ENCODE measurements at places on chromosomes 2 and 18.

DNA sequence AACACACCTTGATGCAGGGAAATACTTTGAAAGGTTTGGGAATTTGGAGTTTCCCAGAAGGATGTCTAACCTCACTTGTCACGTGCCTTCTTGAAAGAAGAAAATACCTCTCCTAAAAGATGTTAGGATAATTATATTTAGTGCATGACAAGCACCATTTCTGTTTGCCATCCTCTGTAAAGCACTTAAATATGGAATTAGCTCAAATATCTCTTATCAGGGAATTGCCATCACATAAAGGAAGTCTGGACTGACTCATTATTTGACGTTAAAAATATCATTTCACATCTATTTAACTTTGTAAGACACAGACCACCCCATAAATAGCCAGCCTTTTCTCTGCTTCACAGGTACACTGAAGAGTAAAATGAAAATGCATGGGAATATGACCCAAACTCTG is 140.1 kb downstream of the STK39 start:
- no peak for DNase-seq

DNA sequence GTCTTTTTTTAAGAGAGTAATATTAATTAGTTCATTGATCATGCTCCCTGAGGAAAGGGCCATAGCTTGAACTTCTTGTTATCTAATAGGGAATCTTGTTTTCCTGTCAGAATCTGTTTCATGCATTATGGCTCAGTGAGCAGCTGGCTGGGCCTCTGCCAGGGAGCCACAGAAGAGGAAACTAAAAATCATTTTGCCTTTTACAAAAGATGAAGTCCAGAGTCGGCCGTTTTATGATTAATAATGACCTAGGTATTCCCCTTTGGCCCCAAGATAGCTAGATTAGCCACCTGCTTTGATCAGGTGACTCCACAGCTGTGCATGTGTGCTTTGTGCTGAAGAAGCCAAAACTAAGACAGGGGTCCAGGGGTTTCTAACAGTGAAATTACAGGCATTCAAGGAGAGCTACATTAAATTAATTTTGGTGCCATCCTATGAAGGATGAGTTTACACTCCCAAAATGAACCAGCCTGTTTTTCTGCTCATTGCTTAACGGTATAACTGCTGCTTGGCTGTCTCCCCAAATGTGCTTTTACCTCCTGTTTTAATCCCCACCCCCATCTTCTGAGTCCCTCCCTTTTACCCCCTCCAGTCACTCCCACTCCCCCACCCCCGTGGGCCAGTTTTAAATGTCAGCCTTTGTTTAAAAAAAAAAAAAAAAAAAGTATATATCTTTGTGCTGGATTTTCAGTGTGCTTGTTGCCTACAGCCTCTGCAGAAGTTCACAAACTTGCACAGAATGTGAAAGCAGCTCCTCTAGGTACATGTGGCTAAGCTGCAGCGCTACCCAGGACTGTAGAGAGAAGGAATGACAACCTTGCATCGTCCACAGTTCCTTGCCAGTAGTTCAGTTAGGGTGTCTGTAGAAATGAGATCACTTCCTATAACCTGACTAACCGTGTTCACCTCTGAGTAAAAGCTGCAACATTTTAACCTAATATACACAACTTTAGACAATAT is 93.1 kb downstream of the CABLES1 start:
- DNase-seq, result no peak

DNA sequence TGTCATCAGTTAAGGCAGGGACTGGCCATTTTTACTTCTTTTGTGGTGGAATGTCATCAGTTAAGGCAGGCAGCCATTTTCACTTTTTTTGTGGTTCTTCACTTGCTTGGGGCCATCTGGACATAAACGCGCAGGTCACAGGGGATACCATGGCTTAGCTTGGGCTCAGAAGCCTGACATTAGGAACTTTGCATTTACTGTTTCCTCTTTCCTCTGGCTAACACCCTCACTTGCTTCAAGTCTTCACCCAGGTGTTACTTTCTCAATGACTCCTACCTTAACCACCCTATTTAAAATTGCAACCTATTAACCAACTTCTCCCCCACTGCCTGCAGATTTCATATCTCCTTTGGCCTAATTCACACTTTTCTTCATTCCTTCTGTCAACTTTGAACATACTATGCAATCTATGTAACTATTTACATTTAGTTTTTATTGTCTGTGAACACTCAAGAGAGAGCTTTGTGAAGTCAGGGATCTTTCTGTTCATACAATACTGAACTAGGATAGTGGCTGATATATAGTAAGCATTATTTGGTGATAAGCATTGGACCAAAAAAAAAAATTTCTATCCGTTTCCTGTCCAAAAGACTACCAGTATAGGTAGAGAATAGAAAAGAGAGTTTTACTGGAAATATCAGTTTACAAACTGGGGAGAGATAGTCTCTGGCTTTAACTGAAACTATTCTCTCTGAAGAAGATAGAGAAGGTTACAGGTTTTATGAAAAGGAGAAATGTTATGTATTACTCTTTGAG is 600.1 kb upstream of the ZNF804A start:
- DNase-seq, result no peak

- peak; percentile 53 for DNase-seq
Observed at GRCh38 chr18:12236934-12237832, 17.0 kb upstream of the CIDEA start.
